ENCODE measurements at places on chromosomes 12 and 14.

- no peak for DNase-seq
Measured at GRCh38 chr12:12909995-12910420, 18.6 kb downstream of the GPRC5A start.

GRCh38 chr14:38016497-38016896, 191.2 kb upstream of the SSTR1 start:
- no peak for DNase-seq

DNA sequence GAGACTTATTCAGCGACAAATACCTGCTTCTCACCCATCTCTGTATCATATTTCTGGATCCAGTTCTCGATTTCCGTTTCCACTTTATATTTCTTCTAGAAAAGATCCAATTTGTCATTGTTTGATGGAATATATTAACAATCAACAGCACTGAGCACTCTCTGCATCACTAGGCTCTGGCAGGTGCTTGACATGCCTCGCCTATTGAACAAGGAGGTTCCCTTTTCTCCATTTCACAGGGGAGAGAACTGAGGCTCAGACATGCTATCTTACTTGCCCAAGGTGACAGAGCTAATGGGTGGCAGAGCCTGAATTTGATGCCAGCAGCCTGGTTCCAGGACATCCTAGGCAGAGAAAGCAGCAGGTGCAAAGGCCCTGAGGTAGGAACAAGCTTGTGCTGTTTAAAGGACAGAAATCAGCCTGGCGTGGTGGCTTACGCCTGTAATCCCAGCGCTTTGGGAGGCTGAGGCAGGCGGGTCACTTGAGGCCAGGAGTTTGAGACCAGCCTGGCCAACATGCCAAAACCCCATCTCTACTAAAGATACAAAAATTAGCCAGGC, 12.1 kb downstream of the RITA1 start:
- DNase-seq, result no peak

GRCh38 chr14:101017806-101018560, 114.5 kb upstream of the RTL1 start:
- no peak for DNase-seq

DNA sequence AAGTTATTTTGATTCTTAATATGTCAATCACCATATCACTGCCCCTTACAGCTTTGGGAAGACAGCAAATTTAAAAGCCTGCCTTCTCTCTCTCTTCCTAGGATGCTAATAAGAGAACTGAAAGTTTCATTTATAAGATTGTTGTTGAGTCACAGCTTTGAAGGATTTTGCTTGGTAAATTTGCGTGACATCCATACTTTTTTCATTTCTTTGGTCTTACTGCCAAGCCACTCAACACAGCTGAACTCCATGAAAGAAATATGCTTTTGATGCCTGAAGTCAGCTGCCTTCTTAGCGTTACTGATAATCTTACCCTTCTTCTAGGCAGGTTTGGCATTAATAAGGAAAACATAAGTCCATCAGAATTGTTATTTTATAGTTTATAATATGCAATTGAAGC, 155.0 kb downstream of the CRADD start:
- no peak for DNase-seq

DNA sequence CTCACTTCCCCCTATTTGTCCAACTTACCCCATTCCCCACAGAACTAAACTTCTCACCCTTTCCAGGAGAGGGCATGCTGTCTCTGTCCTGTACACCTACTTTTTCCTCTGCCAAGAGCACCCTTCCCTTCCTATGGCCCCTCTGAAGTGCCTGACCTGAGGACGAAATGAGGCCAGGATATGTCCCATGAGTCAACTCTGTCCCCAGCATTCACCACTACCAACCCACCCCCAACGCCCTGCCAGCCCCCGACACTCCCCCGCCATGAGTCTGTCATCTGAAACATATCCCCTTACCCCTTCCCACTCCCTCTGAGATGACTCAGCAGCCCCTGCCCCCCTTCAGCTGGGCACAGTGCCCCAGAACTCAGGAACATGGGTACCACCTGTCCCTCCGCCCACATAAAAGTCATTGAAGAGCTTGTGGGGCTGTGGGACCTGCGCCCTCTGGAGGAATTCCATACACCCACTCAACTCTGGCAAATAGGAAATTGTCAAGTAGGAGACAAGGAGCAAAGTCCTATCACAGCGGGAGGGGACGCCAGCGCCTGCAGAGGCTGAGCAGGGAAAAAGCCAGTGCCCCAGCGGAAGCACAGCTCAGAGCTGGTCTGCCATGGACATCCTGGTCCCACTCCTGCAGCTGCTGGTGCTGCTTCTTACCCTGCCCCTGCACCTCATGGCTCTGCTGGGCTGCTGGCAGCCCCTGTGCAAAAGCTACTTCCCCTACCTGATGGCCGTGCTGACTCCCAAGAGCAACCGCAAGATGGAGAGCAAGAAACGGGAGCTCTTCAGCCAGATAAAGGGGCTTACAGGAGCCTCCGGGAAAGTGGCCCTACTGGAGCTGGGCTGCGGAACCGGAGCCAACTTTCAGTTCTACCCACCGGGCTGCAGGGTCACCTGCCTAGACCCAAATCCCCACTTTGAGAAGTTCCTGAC, 26.3 kb downstream of the ITGA7 start:
- DNase-seq, result no peak

DNA sequence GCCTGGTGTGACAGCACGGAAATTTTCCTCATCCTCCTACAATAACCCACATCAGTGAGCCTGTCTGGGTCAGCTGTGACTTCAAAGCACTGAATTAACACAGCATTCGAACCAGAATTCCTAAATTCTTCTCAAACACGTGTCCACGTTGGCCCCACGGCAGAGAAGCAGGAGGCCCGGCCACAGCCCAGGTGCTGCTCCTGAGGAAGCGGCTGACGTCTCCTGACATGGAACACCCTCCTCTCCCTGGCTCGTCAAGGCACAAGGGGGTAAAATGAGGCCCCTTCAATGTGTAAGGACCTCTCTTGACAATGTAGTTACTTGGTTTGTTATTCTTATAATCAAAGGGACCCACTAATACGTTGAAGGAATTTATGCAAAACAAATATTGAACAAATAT, 156.3 kb upstream of the GSC start:
- DNase-seq, result no peak

DNA sequence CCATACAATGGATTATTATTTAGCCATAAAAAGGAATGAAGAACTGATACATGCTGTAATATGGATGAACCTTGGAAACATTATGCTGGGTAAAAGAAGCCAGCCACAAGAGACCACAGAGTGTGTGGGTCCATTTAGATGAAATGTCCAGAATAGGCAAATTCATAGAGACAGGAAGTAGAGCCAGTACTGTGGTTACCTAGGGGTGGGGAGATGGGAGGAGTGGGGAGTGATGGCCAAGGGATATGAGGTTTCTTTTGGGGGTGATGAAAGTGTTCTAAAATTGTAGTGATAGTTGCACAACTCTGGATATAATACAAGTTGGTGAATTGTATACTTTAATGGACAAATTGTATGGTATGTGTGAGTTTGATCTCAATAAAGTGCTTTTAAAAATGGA, 18.6 kb downstream of the JDP2 start:
- DNase-seq, result no peak

DNA sequence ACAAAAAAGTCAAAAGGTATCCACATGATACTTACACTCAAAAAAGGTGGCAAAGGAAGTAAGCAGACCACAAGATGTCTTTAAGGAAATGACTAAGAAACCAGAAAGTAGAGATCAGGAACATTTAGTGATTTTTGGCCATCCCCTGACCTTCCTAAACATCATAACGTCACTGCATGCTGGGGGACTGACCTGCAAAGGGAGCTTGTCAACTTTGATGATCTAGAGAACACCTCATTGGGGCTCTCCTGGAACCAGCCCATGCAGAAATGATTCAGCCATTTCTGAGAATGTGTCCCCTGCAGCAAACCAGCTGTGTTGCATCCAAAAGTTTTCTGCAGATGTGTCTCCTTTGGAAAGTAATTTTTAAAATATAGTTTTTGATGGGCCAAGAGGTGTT, 152.2 kb upstream of the RASSF8 start:
- no peak for DNase-seq

- no peak for DNase-seq
Measured at GRCh38 chr12:19652386-19652785, 213.1 kb downstream of the AEBP2 start.

DNA sequence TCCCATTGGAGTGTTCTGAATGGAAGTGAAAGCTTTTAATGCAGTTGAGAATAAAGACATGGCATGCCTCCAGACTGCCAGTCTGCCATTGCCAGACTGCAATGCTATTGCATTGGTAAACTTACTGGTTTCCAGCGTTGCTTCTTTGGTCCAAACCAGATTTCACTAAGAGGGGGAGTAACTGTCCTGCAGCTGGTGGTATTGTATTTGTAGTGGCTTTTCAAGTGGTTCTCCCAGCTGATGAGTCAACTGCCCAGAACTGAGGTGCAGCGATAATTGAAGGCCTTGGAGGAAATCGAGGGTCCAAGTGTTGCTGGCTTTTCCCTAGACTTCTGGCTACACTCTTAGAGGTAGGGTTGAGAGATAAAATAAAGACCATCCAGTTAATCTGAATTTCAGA, 31.9 kb downstream of the ERG28 start:
- no peak for DNase-seq

DNA sequence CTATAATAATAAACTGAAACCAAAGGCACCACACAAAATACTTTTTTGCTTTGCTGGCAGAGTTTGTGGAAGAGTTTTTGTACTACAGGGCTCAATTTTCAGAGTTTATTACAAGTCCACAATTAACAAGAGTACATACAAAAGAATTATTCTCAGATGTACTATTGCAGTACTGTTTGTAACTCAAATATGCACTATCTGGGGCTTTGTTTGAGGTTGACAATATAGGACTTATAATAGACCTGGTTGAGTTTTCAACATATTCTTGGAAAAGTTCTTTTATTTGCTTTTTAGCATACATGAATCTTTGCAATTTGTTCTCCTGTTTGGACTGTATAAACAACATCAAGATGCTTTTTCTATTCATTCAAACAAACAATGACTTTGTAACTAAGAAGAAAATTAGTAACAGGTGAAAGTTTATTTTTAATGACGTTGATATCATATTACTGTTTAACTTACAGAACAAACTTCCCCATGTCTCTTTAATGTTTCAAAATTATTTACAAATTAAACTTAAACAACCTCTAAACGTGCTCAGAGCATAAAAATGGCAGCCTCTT, 407.4 kb upstream of the PRICKLE1 start:
- DNase-seq, result no peak

- no peak for DNase-seq
Measured at GRCh38 chr12:10276774-10277173, 30.9 kb upstream of the KLRD1 start.

- no peak for DNase-seq
Measured at GRCh38 chr14:100884456-100884855, 19.1 kb downstream of the RTL1 start.

DNA sequence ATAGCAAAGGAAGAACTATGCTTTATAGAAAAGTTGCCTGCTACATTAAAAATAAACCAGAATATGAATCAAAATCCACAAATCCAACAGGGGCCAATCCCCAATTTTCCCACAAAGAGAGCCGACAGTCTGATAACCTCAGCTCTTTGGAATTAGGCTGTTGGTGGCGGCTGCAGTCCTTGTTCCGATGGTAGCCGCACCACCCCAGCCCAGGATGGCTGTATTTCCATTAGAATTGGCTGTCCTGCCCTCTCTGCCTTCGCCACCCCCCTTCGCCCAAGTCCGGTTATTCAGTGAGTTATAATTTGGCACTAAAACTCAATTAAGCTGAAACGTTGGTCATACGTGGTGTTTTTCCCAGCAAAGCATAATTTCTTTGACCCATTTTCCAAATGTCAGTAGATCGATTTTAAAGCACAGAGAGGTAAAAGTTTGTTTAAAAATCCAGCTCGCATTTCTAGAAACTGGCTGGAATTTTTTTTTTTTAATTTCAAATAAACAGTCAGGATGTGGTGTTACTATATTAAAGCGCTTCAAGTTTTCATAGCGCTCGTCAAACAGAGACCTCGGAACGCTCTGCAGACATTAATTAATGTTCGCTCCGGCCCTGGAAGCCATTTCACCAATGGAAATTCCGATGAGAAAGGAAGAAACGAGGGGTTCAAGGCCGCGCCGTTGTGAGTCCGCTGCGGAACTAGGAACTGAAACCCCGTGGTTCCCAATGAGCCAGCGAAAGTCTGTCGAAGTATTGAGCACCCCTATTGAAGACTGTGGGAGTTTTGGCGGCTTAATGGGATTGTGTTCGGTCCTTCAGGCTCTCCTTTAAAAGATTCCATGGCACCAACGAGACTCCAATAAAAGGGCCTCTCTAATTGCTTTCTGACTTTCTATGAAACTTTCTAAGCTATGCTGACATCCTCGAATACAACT, 104.8 kb upstream of the DIO3 start:
- no peak for DNase-seq

DNA sequence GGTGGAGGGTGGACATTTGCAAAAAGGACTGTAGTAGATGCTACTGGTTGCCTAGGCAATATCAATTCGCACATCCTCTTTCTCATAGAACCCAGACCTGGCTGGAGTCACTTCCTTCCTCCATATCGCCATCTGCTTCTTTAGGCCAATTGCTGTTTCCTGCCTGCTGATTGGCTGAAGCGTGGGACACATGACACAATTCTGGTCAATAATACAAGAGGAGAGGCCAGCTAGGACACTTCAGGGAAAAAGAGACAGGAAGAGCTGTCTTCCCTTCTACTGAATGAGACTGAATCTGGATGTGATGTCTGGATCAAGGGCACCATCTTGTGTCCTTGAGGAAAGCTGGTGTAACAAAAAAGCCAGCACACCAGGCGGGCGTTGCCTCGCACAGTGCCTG, 53.8 kb downstream of the TRPV4 start:
- no peak for DNase-seq

DNA sequence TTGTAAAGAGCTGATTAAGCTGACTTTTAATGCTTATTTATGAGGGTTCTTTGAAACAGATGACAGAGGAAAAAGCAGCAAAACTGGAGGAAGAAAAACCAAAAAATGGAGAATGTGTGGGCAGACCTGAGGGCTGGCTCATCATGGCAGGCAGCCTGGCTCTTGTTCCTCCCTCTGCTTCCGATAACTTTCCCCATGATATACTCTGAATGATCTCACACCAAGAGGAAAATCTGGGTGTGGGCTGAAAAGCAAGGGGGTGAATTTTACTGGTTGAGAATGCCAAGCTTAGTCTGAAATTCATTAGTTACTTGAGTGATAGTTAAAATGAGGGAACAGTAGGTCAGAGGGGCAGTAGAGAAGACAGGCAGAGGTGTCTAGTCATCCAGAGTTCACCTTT, 330.1 kb upstream of the PRICKLE1 start:
- no peak for DNase-seq

DNA sequence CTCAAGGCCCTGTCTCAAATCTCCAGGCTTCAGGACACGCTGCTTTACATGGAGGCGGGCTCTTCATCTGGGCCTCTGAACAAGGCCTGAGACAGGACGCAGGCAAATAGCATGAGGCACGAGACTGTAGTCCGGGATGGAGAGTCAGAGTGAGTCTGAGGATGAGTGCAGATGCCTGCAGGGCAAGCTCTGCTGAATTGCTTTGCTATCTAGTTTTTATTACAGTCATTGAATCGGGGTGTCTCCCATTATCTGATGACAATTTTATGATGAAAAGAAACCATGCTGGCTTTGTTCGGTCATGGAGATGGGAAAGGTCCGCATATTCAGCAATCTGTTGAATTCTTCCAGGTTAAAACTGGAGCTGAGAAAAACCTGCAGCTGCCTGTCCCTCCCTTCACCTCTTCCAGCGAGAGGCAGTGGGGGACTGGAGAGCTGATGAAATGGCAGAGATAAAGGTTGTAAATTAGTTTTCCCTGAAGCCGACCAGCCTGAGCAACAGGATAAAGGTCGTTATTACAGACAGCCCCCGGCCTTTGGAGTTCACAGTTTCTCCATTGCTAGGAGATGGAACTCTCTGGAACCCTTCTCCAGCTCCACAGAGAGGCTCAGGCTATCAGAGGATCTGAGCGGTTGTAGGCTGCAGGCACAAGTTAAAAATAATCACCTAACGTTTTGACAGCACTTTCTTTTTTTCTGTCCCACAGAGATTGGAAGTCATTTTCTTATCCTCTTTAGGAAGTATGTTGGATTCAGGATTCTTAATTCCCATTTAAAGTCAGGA, 1.3 kb upstream of the ADGRD1 start:
- DNase-seq, result no peak

Data from amygdala (tissue), 56 donors.